ENCODE measurements at places on chromosomes 12 and 14.

GRCh38 chr12:49515266-49515665, 23.6 kb upstream of the KCNH3 start:
- DNase-seq: peak; percentile 75

GRCh38 chr12:108907839-108908351, 28.0 kb downstream of the DAO start:
- DNase-seq: no peak

GRCh38 chr12:49636979-49637755, 13.8 kb downstream of the PRPF40B start:
- DNase-seq: peak; percentile 70

DNA sequence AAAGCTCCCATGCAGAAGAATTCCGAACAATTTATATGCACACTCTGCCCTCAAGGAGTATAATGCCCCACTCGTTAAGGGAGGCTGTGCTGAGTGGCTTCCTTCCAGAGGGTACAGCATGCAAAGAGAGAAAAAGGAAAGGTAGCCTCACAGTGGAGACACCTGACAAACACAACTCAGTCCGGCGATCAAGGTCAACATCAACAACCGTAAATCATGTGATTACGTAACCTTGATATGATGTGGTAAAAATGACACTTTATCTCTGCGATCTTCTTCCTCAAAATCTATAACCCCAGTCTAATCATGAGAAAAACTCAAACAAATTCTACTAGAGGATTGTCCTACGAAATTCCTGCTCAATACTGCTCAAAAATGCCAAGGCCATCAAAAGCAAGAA, 400.5 kb upstream of the CCDC196 start:
- no peak for DNase-seq

GRCh38 chr12:40248034-40248433, 23.2 kb downstream of the LRRK2 start:
- no peak for DNase-seq

GRCh38 chr12:51216642-51217041, 1.2 kb downstream of the POU6F1 start:
- no peak for DNase-seq

GRCh38 chr12:66002812-66003211, 127.7 kb downstream of the LLPH start:
- DNase-seq: no peak

GRCh38 chr12:10900972-10901371, 8.4 kb downstream of the TAS2R13 start:
- DNase-seq: no peak

DNA sequence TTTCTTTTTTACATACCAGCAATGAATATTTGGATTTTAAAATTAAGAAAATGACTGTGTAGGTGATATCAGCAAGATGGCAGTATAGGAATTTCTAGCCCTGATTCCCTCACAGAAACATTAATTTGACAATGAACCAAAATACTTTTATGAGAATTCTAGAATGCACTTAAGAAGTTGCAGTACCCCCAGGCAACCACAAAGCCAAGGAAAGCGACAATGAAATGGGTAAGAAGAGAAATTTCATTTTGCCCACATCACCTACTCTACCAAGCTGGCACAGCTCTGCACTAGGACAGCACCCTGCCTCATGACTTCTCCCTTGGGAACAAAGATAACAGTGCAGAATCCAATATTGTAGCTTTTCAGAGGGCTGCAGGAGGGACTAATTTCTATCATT, 6.6 kb downstream of the OR9K2 start:
- DNase-seq: no peak

DNA sequence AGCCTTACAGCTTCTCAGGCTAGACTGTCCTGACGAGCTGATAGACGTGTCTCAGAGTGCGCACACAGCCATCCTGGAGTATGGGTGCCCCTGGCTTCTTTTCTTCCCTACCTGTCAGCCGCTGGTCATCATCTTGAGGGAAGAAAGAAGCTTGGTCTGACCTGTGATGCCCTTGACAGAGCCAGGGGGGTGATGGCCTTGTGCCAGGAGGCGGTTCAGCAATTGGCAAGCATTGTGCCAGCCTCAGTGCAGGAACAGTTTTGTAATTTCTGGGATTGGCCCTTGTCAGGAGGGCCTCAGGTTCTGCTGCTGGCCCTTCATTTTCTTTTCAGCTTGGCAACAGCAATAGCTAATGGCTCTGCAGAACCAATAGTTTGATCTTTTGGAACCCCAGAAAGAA, 80.1 kb downstream of the ADCK1 start:
- DNase-seq: no peak

GRCh38 chr12:13695781-13696180, 285.6 kb downstream of the GRIN2B start:
- DNase-seq: no peak

GRCh38 chr12:89709995-89710872, 1.6 kb upstream of the ATP2B1 start:
- no peak for DNase-seq

DNA sequence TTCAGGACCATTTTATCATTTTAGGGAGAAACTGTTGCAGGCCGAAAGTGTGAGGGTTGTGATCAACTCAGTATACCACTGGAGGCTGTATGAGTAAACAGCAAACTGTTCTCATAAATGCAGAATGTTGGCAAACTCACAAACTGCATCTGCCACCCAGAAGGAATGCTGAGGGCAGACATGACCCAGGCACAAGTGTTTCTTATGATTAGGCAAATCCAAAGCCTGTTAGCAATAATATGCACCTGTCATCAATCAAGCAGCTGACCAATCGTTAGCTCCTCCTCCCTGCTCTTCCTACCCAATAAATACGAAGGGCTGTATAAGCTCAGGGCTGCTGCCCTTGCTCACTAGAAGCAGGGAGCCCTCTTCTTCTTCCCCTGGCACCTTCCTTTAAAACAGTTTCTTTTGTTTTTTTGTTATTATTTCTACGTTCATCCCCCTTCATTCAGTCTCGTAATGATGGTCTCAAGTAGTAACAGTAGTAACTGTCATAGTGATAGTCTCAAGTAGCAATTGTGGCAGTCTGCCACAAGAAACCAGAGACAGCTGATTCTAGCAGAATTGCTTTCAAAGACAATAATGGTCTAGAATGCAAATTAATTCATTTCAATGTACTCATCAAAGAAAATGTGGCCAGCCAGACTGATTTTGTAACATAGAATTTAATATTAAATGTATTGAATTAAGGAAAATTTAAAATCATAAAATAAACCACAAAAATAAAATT, 15.2 kb upstream of the CCDC175 start:
- DNase-seq: no peak

- no peak for DNase-seq
Measured at GRCh38 chr12:5295151-5295550, 136.8 kb upstream of the NTF3 start.

GRCh38 chr12:92665496-92665895, 37.3 kb upstream of the PLEKHG7 start:
- no peak for DNase-seq

- DNase-seq: no peak
Measured at GRCh38 chr12:22089486-22089885, 43.5 kb downstream of the CMAS start.

DNA sequence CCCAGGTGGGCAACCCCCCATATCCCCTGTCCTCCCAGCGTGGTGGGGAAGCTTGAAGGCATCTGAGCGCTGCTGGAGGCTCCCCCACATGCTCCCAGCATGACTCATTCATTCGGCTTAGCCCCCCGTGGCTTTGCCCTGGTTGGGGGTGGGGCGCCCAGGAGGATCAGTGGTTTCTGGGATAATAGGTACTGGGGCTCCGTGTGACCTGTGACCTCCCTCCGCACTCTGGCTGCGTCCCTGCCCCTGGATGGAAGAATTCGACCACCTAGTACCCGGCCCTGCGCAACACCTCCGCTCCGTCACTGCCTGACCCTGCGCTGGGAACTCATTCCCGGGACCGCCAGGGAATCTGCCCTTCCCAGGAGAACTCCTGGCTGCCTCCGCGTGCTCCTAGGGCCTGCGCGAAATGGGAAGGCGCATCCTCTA, 120.1 kb downstream of the AACS start:
- peak; percentile 73 for DNase-seq

DNA sequence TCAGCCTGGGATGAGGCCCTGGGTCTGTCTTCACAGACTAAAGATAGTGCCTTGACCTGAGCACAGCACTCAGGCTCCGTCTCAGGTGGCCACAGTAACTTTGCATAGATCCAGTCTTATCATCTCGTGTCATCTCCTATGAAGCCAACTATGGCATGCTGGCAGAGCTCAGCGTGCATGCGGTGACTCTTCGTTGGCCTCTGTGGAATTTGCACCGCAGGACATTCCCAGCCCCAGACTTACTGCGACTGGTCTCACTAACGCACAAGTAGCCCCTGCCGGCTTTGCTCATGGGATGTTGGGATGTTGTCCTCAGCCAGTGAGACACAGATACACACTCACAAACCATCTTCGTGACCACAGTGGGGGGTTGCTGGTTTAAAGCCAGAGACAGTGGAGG, 199.6 kb downstream of the CHST11 start:
- DNase-seq: no peak

All from Daoy (cell line).